ENCODE measurements at places on chromosomes 16 and 17. TPM values are rescaled to one million over a fixed set of nuclear protein-coding genes. Genes with fewer than 3 reads are reported as not detected.

DNA sequence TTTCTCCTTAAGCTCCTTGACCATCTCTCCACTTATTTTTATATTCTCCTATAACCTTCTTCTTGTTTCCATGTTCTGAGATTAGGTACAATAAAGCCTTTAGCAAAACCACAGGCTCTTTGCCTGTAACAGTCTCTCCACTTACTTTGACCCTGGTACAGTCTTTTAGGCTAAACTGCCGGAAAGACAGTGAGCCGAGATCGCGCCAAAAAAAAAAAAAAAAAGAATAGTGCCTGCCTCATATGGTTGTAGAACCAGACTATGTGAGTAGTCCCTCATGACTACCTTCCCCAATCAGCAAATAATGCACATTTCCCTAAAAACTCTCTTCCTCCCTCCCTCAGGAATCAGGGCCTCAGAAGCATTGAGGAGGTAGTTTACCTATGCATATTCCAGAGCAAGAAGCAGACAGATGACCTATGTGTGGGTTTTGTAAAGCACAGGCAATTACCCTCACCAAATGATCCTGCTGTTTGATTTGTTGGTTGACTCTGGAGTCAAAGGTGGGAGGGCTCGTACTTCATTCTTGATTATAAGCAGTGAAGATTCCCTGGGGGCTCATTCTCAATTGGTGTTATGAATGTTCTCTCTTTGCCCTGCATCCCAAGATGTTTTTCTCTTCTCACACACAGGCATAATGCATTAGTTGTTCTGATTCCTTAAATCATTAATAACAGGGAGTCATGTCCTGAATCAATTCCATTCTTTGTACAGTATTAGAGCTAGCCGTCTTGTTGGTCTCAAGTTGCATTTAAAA is 8.9 kb upstream of the NME1 start:
- DNase-seq = no peak
- no peak overlapping the region for H3K4me3 ChIP-seq
- no peaks in the 10 kb centered on the region for H3K36me3 ChIP-seq
- peaks cover 23% of the 10 kb centered on the region for H3K4me1 ChIP-seq

GRCh38 chr16:4179020-4179419 is 62.8 kb upstream of the ADCY9 start:
- no peak overlapping the region for H3K4me3 ChIP-seq
- H3K27ac ChIP-seq = no peak overlapping the region
- DNase-seq = no peak
- H3K4me1 ChIP-seq = peaks cover 6% of the 10 kb centered on the region

DNA sequence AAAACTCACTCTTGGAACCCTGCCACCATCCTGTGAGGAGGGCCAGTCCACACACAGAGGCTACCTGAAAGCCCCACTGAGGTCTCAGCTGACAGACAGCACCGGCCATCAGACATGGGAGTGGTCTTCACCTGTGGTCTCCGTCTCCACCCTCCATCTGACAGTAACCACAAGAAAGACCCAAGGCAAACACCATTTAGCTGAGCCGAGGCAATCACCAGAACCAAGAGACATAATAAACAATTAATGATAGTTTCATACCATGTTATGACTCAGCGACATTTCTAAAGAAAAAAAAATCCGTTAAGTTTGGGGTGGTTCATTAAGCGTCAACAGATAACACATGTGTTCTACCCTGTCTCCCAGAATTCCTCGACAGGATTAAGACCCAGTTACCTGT is 6.1 kb upstream of the EVPLL start:
- no peaks in the 10 kb centered on the region for H3K36me3 ChIP-seq
- H3K4me3 ChIP-seq = no peak overlapping the region
- peaks cover 17% of the 10 kb centered on the region for H3K4me1 ChIP-seq

DNA sequence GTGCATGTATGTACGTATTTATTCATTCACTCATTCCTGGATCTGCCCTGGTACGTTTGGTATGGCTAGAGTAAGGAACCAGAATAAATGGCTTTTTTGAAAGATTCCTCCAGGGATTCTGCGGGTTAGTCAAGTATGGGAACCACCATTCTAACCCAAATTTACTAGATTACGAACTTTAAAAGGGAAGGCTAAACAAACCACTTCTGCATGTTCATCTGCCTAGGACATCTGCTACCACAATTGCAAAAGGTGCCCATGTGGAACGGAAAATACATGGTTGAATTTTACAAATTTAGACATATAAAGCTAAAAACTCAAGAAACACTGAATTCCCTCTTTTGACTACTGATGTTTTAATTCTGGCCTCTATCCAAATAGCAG is 22.1 kb downstream of the CYTH1 start:
- DNase-seq = no peak
- H3K4me1 ChIP-seq = peaks cover 59% of the 10 kb centered on the region
- H3K36me3 ChIP-seq = peaks cover 30% of the 10 kb centered on the region
- peak overlapping the region; percentile 98 for H3K27ac ChIP-seq

- H3K27ac ChIP-seq = no peak overlapping the region
- peaks cover 49% of the 10 kb centered on the region for H3K36me3 ChIP-seq
- no peak overlapping the region for H3K4me3 ChIP-seq
- DNase-seq = no peak
- H3K4me1 ChIP-seq = peaks cover 82% of the 10 kb centered on the region
These were observed 119.4 kb downstream of the SOCS1 start for GRCh38 chr16:11136600-11136999.

- no peak for DNase-seq
- H3K36me3 ChIP-seq = peaks cover 76% of the 10 kb centered on the region
- no peak overlapping the region for H3K4me3 ChIP-seq
- H3K27ac ChIP-seq = peak overlapping the region; percentile 18
- H3K4me1 ChIP-seq = peaks cover 71% of the 10 kb centered on the region
These were observed 30.7 kb upstream of the PIK3R6 start for GRCh38 chr17:8898126-8898525.

DNA sequence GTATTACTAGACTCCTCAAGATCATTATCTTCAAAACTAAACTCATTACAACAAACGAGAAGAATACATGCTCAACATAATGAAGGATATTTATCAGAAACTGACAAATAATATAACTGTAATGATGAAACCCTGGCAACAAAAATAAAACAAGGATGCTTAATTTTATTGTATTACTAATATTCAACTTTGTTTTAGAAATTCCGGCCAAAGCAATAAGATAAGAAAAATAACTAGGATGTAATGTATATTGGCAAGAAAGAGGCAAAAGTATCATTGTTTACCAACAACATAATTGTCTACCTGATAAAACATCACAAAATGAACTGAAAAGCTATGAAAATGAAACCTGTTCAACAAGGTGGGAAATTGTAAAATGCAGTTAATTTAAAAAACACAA is 588.3 kb upstream of the ZFHX3 start:
- H3K27ac ChIP-seq = no peak overlapping the region
- H3K27me3 ChIP-seq = no peaks in the 10 kb centered on the region
- no peak for DNase-seq
- no peaks in the 10 kb centered on the region for H3K36me3 ChIP-seq
- H3K4me3 ChIP-seq = no peak overlapping the region

GRCh38 chr17:17352836-17353624 is 49.9 kb downstream of the NT5M start:
- no peak for DNase-seq
- H3K4me1 ChIP-seq = no peaks in the 10 kb centered on the region
- no peak overlapping the region for H3K4me3 ChIP-seq
- no peaks in the 10 kb centered on the region for H3K27me3 ChIP-seq
- no peaks in the 10 kb centered on the region for H3K36me3 ChIP-seq
- H3K27ac ChIP-seq = no peak overlapping the region

DNA sequence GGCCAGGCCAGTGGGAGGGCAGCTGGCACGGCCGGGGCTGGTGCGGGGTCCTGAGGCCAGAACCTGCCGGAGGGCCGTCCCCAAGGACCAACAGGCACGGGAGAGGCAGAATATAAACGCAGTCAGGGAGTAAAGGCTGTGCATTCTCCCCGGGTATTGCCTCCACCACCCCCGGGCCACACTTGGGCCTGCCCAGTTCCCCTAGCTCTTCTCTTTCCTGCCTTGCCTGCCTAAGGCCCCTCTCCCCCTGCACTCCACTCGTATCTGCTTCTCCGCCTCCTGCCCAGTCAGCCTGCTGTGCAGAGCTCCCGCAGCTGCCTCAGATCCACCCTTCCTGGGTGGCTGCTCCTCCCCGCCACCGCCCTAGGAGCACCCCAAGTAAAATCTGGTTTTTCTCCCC is 5.0 kb upstream of the RPH3AL start:
- no peak overlapping the region for H3K4me3 ChIP-seq
- peaks cover 8% of the 10 kb centered on the region for H3K36me3 ChIP-seq
- no peak for DNase-seq
- H3K27ac ChIP-seq = no peak overlapping the region
- no peaks in the 10 kb centered on the region for H3K4me1 ChIP-seq
- H3K27me3 ChIP-seq = no peaks in the 10 kb centered on the region

DNA sequence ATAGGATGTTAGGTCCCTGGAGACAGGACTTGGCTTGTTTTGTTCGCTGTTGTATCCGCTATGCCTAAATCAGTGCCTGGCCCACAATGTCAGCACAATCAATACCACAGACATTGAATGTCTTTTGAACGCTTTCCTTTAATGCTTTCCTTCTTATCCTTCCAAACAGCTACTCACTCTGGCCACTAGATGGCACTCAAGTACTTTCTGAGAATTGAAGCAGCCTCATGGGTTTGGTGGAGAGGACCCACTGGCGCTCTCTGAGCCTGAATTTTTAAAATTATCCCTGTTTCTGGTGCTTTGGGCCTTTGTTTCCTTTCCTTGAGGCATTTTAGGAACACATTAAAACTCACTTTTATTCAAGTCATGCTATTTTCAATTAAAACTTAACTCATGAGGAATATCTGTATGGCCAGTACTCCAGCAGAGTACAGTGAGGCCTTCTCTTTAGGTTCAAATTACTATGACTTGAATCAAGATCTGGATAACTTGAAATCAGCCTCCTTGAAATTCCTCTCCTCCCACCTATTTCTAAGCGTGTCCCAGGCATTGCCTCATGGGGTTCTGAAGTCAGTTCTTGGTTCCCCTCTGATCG is 3.2 kb upstream of the NLRP1 start:
- H3K27ac ChIP-seq = no peak overlapping the region
- peaks cover 5% of the 10 kb centered on the region for H3K36me3 ChIP-seq

DNA sequence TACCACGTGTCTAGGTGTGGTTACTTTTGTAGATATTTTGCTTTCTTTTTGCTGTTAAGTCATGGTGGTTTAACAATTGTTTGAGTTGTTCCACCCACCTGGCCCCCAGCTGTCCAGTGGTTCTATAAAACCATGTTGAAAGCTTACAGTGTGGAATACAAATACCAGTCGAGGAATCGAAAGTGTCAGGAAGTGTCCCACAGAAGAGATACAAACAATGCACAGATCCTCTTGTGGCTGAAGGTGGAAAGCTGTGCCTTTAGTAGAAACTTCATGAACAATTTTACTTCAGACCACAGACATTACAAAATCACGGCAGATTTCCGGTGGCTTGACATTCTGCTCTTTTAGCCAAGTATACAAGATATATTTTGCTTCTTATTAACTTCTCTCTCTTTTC is 782.4 kb upstream of the SOX9 start:
- DNase-seq = no peak
- no peak overlapping the region for H3K4me3 ChIP-seq
- no peak overlapping the region for H3K27ac ChIP-seq
- H3K27me3 ChIP-seq = no peaks in the 10 kb centered on the region
- H3K4me1 ChIP-seq = no peaks in the 10 kb centered on the region

DNA sequence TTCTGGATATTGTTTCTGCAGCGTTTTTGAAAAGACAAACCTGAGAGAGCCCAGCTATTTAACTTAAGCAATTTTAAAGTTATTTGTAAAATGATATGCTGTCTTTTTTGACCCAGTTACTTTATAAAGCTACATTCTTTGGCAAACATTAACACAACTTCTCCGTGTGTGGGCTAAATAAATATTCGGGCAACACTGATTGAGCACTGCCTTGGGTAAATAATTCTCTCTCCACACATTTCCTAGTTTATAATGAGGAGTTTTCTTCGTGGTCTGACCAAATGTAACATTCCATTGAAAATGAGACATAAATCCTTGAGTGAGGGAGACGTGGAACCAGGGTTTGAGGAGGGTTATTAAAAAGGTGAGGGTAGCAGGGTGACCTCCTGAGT is 142.8 kb downstream of the WWOX start:
- no peak overlapping the region for H3K4me3 ChIP-seq
- H3K36me3 ChIP-seq = no peaks in the 10 kb centered on the region
- no peaks in the 10 kb centered on the region for H3K4me1 ChIP-seq
- no peaks in the 10 kb centered on the region for H3K27me3 ChIP-seq
- no peak for DNase-seq

DNA sequence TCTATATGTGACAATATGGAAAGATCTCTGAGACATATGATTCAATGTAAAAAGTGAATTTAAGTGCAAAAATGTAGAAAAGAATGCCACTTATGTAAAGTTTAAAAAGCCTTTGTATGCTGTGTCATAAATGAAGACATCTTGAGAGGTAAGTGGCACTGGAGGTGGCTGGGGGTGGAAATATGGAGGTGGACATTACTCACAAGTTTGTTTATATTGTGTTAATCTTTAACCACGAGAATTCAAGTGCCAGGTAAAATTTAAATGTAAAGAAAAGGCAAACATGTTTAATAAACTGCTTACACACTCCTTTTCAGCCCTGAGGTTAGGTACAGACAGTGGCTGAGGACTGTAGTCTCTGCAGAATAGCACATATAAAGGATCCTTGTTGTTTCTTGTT is 235.1 kb downstream of the ABCC12 start:
- H3K27ac ChIP-seq = no peak overlapping the region
- H3K27me3 ChIP-seq = no peaks in the 10 kb centered on the region
- H3K4me3 ChIP-seq = no peak overlapping the region
- H3K36me3 ChIP-seq = no peaks in the 10 kb centered on the region
- H3K4me1 ChIP-seq = no peaks in the 10 kb centered on the region

DNA sequence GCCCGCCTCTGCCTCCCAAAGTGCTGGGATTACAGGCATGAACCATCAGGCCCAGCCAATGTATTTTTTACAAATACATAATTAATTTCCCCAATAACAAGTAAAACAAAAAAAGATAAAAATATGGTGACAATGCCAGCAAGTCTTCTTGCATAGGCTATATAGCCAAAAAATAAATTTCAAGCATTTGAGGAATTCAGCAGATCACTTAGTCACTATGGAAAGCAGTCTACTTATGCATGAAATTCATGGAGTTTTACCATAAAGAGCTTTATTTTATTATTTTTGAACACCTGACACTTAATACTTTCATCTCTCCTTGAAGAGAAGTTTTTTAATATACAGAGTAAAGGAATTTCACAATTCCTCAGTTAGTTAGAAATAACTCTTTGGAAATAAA is 56.4 kb downstream of the BRIP1 start:
- H3K4me3 ChIP-seq = no peak overlapping the region
- H3K27ac ChIP-seq = no peak overlapping the region
- peaks cover 15% of the 10 kb centered on the region for H3K36me3 ChIP-seq
- no peak for DNase-seq

Gene SDK2
- 0.07 TPM for total RNA-seq

Gene ZG16B
- total RNA-seq = 8.6 TPM

Gene YPEL2
- 5.3 TPM for total RNA-seq

Gene KLHL10
- total RNA-seq = 0.16 TPM

Gene GINS3
- total RNA-seq = 22.2 TPM

Gene CEP295NL
- not detected for total RNA-seq

Gene KIF2B
- total RNA-seq = not detected

Gene SCGB1C2
- not detected for total RNA-seq

Gene AATK
- 0.48 TPM for total RNA-seq
